Small intestine (tissue), 16 donors: ENCODE measurements at places on chromosomes 13 and 19. TPM values are rescaled to one million over a fixed set of nuclear protein-coding genes. Genes with fewer than 3 reads are reported as not detected.

Gene DCT
- polyA plus RNA-seq = not detected

Gene TICAM1
- 23.2 TPM for polyA plus RNA-seq

Gene CEACAM8
- polyA plus RNA-seq = not detected

Gene SWSAP1
- polyA plus RNA-seq = 3.1 TPM

Gene KLK12
- polyA plus RNA-seq = 1.4 TPM

Gene RFPL4AL1
- not detected for polyA plus RNA-seq

Gene ZNF565
- polyA plus RNA-seq = 1.6 TPM

Gene EHD2
- 17.5 TPM for polyA plus RNA-seq

Gene FGF9
- 0.27 TPM for polyA plus RNA-seq

Gene KIR2DL1
- not detected for polyA plus RNA-seq

Gene CYP4F22
- not detected for polyA plus RNA-seq

Gene HNRNPUL1
- polyA plus RNA-seq = 76.3 TPM

DNA sequence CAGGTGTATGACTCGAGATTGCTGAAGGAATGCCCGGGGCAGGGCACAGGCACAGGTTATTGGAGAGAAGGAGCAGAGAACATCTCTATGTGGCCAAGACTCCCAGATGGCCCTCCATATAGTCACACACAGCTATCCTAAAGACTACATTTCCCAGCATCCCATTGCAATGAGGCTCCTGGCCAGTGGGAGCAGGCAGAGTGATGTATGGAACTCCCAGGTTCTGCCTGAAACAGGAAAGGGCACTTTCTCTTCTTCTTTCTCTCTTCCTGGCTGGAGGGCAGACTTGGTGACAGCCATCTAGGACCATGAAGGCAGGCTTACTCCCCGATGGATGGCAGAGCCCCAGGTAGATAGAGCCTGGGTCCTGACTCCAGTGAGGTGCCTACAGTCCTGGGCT is 13.5 kb downstream of the PPP1R13L start:
- no peak for DNase-seq

DNA sequence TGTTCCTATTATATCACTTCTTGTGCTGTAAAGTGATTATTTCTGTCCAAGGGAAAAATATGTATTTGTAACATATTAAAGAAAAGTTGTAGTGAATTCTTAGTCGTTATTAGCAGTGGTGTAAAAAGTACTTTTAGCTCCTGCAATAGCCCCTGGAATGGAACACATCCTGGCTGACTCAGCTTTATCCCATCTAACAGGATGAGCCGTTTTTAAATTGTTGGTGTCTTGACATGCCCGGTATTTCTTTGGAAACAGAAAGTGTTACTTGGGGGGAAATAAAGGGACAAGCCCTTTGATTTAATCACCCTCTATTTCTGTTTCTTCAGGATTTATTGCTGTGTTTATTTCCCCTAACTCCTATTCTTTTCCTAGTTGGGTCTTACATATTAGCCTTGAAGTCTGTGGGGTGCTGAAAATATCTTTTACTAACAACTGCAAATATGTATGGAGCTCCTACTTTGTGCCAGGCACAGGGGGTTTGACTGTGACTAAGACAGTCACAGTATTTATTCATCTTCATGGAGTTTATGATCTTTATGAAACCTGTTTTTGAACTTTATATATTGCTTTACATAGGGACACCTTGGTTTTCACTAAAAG is 17.9 kb downstream of the COG3 start:
- no peak for DNase-seq

DNA sequence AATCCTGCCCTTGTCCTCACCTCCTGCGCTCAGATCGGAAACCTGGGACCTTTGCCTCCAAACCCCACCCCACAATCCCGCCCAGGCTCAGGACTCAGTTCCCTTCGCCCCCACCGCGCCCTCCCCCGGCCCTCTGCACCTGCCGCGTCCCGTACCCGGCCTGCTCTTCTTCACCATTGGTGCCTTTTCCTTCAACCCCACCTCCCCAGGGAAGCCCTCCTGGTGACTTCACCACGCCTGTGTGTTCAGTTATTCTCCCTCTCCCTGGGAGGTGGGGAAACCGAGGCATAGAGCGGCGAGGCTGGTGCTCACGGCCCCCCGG is 19.3 kb upstream of the TCF3 start:
- DNase-seq = no peak

DNA sequence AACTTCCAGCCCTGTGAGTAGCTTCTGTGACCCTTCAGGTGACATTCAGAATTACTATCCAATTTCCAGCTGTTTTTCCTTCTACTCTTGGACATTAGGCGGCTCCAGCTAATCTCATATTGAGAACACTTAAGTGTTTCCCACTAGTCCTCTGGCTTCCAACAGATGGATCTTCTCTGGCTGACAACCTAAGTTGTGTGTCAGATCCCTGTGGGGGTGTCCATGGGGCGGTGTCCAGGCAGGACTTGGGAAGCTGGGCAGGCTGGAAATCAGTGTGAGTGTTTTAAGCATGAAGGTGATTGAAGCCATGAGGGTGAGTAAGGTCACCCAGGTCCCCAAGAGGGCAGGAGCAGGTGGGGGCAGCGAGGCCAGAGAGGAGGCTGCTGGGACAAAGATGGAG is 10.1 kb downstream of the CNOT3 start:
- DNase-seq = no peak

DNA sequence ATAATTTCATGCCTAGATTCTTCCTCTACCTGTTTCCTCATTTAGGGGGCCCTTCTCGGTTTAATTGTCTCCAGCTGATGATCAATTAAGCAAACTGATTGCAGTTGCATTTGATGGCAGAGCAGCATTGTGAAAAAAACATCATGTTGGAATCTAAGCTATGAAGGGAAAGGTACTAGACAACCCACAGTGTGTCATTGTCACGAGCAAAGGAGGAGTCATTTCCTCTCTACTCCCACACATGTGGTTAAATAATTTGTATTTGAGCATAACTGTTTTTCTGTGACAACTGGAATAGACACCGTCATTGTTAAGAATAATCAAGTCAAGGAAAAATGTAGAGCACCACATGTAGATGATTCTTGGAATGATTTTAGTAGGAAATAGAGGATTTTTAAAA is 240.3 kb downstream of the DCT start:
- DNase-seq = no peak

- DNase-seq = no peak
Measured at GRCh38 chr13:78239714-78240113, 321.1 kb upstream of the EDNRB start.

DNA sequence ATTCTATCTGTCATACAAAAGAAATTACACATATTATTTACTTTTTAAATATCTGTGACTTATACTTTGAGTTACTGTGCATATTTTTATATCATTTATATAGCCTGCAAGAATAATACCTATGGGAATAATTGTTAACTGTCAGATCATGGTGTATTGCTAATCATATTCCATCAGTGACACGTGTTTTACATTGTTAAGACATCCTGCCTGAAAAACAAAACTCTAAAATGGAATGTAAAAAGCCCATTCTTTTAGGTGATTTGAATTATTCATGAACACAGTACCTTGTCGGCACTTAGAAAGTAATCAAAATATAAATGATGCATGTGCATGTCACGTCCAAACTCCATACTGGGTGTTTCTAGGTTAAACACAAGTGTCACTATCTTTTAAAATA is 533.8 kb upstream of the PCDH9 start:
- no peak for DNase-seq

DNA sequence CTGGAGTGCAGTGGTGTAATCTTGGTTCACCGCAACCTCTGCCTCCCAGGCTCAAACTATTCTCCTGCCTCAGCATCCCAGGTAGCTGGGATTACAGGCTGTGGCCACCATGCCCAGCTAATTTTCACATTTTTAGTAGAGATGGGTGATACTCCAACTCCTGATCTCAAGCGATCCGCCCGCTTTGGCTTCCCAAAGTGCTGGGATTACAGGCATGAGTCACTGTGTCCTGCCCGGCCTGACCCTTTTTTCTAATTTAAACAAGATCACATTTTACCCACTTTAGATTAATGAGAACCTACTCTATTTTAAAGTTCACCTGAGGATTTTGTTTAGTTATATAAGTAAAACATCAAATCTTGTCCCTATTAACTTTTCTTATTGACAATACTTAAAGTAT is 91.8 kb upstream of the POSTN start:
- DNase-seq = no peak

DNA sequence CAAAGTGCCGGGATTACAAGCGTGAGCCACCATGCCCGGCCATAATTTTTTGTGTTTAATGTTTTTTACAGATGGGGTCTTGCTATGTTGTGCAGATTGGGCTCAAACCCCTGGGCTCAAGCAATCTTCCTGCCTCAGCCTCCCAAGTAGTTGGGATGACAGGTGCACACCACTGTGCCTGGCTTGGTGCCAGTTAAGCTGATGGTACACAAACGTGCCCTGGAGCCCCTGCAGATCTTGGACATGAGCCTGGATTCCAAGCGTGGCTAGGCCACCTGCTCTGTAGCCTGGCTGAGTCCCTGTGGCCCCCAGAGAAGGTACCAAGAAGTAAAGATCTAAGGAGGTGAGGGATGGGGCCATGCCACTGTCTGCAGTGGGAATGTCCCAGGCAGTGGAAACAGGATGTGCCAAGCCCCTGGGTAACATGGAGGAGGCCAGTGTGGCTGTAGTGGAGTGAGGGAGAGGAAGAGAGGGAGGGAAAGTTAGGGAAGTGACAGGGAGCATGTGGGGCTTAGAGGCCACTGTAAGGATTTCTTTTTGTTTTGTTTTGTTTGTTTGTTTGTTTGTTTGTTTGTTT is 7.0 kb downstream of the PRODH2 start:
- no peak for DNase-seq

DNA sequence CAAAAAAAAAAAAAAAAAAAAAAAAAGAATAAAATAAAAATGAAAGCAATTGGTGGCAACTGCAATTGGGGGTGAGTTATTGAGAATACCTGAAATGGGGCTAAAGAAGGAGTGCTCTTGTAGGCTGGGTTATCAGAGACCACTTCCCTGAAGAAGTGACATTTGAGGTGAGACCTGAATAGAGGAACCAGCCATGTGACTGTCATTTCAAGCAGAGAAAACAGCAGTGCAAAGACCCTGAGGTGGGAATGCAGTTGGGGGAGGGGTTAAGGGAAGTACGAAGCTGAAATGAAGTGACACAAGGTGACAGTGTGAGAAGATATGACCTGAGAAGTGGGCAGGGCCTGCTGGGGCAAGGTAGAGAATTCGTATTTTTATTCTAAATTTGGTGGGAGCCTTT is 4.3 kb upstream of the PALM3 start:
- no peak for DNase-seq

GRCh38 chr19:52601025-52601973 is 31.2 kb downstream of the ZNF701 start:
- DNase-seq = peak; percentile 94

DNA sequence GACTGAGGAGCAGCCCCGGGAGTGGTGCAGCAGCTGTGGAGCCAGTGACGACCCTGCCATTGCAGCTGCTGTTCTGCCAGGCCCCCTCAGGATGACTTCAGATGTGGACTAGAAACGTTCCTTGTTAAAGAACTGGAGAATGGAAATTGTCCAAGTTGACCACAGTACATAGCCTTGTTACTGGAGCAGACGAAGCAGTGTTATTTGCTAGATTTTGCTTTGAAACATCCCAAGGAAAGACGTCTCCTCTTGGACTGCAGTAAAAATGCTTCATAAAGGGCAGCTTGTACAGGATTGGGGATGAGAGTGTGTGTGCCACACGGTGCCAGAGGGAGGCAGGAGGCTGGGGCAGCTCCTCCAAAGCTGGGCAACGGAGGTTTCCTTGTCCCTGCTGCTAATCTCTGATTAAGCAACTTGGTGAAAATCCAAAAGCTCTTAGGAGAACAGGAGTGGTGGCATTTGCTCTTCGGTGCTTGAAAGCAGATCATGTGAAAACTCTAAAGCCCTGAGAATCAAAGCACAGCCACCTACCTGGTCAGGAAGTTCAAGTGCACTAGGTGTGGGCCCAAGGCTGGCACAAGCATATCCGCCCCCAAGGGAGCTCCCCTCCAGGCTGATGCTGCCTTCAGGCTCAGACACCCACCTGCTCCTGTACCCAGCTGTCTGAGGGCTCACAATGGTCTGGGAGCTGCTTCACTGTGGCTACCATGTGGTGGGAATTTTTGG is 34.5 kb downstream of the SHISA2 start:
- no peak for DNase-seq

GRCh38 chr19:4140237-4140711 is 13.2 kb upstream of the CREB3L3 start:
- DNase-seq = peak; percentile 78

DNA sequence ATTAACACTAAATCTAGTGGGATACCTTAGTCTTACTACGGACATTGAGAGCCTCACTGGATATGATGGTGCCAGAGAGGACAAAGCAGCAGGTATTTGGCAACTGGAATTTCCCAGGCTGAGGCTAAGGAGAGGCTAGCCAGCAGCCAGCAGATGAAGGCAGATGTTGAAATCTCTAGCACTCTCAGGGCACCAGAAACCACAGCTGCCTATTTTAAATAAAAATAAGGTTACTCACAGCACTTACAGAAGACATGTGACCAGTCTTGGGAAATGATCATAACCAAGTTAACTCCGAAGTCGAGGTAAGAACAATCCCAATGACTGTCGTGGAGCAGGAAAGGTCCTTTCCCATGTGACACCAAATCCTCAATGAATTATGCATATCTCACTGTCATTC is 1726.0 kb downstream of the EFNB2 start:
- no peak for DNase-seq
